ENCODE measurements at places on chromosomes 12 and 14. TPM values are rescaled to one million over a fixed set of nuclear protein-coding genes. Genes with fewer than 3 reads are reported as not detected.

- no peak for DNase-seq
Observed at GRCh38 chr14:90676912-90677311, 139.3 kb downstream of the TTC7B start.

- no peak for DNase-seq
Observed at GRCh38 chr14:88233915-88234314, 89.2 kb downstream of the KCNK10 start.

MANSC1 gene
- total RNA-seq: 0.23 TPM

DNA sequence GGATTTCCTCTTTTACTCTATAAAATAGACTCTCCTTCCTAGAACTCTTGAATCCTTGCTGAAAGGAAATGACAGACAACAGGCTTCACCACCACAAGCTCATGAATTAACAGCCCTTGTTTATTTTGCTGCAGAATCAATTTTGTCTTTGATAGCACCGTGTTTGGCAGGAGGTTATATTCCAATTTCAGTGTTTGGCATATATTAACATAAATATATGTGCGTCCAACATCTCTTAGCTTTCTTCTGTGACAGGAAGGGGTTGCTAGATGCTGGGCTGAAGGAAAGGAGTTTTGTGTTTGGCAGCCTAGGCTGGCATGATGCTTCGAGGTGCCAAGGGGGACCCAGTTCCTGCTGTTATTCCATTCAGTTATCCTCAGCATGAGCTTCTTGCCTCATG, 126.4 kb downstream of the TMEM132C start:
- DNase-seq: no peak

GRCh38 chr12:111407377-111408115, 1.8 kb downstream of the SH2B3 start:
- no peak for DNase-seq

GRCh38 chr12:124780752-124781685, 82.6 kb downstream of the SCARB1 start:
- no peak for DNase-seq

DNA sequence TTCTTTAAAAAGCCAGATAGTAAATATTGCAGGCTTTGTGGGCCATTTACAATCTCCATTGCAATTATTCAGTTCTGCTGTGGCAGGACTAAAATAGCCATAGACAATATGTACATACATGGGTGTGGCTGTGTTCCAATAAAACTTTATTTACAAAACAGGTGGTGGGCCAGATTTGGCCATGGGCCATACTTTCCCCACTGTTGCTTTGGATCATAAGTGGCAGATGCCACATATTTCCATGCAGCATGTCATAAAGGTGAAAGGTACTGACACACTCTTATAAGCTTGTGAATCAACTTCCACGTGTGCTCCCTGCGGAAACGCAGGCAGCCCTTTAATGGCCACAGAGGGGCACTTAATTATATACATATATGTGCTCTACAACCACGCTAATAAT, 244.4 kb upstream of the FOXN3 start:
- DNase-seq: no peak

GRCh38 chr14:100885617-100886016, 17.9 kb downstream of the RTL1 start:
- DNase-seq: no peak
